ENCODE measurements at places on chromosomes 1 and 21.
A peak's percentile ranks its signal among the peaks of the same experiment; 100 is the strongest.

- no peak for DNase-seq
Observed at GRCh38 chr1:39160703-39161102, 43.8 kb upstream of the MACF1 start.

DNA sequence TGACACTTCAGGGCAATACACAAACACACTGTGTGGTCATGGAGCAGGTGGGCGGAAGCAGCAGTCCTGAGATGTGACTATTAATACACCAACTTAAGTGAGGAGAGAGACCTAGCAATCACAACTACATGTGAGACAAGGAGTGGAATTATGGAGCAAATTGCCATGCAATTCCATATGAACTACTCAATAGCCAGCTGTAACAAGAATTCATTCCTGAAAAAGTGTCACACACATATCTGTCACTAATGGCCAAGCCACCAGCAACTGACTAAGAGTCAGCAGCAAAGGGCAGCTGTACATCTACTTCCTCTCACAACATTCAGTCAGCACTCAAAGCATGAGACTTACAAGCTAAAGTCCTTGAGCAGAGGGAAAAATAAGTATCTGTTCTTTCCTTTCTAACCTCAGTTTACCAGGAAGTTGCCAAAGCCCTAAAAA is 46.2 kb downstream of the GPR3 start:
- DNase-seq = peak; percentile 30

DNA sequence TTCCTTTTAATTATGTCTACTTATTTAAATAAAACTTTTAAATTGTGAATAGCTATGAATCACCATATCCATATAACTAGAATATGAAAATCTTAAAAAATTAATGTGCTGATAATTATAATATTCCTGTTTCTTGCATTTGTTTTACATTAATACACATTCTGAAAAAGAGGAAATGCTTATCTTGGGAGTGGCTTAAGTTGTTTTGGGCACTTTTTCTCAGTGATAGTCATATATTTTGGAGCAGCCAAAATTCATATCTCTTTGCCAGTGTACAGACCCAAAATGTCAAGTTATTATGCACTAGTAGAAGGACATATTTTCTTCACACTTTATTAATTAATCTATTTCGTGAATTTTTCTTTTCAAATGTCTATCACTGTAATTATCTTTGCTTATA is 838.5 kb downstream of the USP25 start:
- DNase-seq = no peak

- no peak for DNase-seq
Observed at GRCh38 chr1:188669728-188670382, 1807.8 kb downstream of the BRINP3 start.

DNA sequence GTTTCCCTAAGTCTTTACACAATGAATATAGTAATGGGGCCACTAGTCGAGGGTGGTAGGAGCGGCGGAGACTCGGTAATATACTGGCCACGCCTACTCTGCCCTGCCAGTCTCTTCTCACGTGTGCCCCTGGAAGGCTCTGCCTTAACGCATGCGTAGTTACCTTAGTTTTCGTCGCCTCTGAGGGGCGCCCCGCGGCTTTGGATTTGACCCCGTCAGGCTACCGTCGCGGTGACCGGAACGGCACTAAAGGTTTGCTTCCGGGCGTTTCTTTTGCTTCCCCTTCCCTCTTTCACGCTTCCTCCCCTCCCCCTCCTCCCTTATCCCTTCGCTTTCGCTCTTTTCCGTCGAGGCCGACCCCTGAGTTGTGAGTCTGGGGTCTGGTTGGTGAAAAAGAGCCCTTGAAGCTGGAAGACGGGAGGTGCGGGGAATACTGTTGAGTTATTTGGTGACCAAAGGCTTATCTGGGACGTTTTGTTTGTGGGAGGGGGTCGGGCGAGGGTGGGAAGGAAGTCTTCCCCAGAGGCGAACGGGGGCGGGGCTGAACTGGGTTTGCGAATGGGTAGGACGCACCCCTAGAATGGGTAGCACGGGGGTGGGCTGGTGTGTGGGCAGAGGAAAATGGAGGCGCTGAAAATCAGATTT is at the start of gene SETDB1:
Gene SETDB1 (plus strand): TSS at position 267 of the 645 bp plus-strand sequence. CDS start 1,352 bp downstream, outside the sequence.
- DNase-seq = peak; percentile 99

DNA sequence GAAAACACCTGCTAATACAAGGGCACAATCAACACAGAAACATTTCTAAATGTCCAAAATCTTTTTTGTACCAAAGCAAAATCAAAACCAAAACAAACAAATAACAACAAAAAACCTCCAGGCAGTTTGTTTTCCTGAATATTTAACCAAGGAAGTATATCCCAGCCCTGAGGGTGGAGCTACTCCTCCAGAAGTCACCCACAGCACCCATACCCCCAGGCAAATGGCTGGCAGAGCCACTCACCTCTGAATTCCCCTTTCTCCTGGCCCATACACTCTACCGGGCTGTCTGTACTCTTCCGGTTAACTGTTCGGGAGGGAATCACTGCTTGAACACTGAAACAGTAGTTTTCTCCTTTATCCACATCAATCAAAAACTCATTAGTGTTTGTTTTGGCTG is 9.5 kb downstream of the F3 start:
- no peak for DNase-seq

- no peak for DNase-seq
Observed at GRCh38 chr1:184366997-184367396, 19.8 kb upstream of the C1orf21 start.

GRCh38 chr1:27760426-27760825 is 12.6 kb upstream of the STX12 start:
- no peak for DNase-seq

GRCh38 chr1:248824701-248825100 is 1.0 kb downstream of the SH3BP5L start:
- DNase-seq = no peak

GRCh38 chr1:183635099-183635605 is 431 bp downstream of the ARPC5 start:
- DNase-seq = no peak

GRCh38 chr1:214475746-214476145 is 75.7 kb downstream of the PTPN14 start:
- no peak for DNase-seq

DNA sequence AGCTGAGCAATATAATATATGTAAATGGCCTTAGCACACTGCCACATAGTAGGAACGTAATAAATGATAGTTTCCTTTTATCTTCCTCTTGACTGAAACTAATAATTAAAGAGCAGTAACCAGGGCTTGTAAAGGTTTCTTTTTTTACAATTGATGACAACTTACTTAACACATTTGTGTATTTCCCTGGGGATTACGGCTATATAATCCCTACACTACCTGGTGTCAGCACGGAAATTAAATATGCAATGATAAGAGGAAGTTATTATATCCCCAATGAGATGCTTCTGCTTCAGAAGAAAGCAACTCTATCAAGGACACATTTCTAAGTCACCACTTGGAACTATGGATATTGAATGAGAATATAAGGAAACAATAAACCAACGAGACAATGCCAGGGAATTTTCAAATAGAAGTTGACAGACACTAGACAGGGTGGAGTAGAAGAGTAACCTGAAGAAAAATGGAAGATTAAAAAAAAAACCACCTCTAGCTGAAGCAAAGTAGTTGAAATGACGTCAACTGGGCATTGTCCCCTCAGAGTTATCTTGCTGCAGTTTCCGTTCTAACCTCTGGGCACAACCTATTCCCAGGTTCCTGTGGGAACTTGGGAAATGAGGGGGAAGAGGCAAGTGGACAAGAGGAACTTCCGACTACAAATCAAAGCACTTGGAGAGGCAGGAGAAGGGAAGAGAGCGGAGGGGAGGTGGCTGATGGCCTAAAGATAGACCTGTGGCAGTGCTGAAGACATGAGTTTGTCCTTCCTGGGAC is 66.5 kb downstream of the PLPP3 start:
- DNase-seq = no peak

GRCh38 chr21:15894596-15894995 is 164.8 kb downstream of the USP25 start:
- DNase-seq = no peak

GRCh38 chr1:35447278-35447677 is 109.9 kb downstream of the KIAA0319L start:
- no peak for DNase-seq

GRCh38 chr1:233707153-233707879 is 93.4 kb downstream of the KCNK1 start:
- peak; percentile 90 for DNase-seq

- DNase-seq = no peak
Observed at GRCh38 chr1:76781447-76781846, 85.8 kb upstream of the ST6GALNAC5 start.

GRCh38 chr1:211939876-211940468 is 95.4 kb downstream of the INTS7 start:
- DNase-seq = peak; percentile 31

DNA sequence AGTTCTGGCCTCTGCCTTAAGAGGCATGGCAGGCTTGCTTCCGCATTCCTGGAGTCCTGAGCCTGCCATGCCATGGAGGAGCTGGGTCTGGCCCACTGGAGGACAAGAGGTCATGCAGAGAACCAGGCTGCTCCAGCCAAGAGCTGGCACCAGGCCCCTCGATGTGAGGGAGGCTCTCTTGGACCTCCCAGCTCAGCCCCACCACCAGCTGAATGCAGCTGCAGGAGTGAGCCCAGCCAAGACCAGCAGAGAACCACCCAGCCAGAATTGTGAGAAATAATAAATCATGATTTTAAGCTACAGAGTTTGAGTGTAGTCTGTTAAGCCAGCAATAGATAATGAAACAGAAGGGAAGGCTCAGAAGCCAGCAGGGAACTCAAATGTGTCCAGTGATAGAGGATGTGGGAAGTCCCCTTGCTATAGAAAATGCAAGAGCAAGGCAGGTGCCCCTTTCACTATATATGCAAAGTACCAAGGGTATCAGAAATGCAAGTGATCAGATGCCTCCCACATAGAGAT is 118.4 kb downstream of the HIVEP3 start:
- no peak for DNase-seq

- peak; percentile 28 for DNase-seq
Observed at GRCh38 chr1:88595355-88596002, 88.6 kb upstream of the PKN2 start.

- no peak for DNase-seq
Observed at GRCh38 chr1:219991511-219991810, 54.8 kb downstream of the EPRS1 start.

GRCh38 chr1:175197531-175197930 is 5.0 kb upstream of the KIAA0040 start:
- DNase-seq = no peak

DNA sequence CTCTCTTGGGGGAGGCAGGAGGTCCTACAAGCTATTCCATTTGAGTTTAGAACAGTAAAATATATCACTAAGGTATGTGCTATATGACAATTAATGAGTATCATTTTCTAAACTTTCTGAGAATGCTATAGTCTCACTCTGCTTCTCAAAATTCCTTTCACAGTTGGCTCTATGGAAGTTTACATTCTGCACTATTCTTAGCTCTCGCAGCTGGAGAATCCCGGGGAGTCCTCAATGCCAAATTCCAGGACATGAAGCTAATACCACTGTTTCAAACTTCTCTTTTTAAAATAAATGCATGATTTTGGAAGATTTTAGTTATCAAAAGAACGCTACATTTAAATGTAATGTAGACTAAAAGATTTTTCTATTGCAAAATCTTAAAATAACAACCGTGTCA is 22.4 kb upstream of the PALMD start:
- DNase-seq = no peak

DNA sequence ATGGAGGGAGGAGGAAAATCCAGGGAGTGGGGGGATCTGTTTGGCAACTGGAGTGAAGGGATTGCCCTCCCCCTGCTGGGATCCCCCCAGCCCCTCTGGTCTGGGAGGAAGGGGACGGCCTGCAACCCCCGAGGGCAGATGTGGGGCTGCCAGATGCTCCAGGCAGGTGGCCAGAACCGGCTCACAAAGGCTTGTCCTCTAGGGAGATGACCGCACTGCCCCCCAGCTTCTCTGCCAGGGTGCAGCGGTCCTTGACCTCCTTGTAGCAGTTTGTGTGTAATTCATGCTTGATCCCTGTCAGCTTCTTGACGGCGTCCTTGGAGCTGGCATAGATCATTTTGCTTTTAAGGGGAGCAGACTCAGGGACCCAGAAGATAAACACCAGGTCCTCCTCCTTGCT is 69.2 kb downstream of the ROR1 start:
- DNase-seq = no peak

- no peak for DNase-seq
Observed at GRCh38 chr1:66589326-66589725, 55.4 kb downstream of the SGIP1 start.

- DNase-seq = no peak
Observed at GRCh38 chr1:77370583-77371306, 88.9 kb downstream of the AK5 start.

DNA sequence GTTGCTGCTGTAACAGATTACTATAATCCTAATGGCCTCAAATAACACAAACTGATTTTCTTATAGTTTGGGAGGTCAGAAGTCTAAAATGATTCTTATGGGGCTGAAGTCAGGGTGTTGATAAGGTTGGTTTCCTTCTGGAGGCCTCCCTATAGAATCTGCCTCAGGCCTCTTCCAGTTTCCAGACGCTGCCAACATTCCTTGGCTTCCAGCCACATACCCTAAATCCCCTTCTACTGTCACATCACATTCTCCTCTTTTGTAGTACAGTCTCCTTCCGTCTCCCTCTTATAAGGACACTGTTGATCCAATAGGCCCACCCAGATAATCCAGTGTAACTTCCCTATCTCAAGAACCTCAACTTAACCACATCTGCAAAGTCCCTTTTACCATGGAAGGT is 145.3 kb upstream of the NCAM2 start:
- DNase-seq = no peak

- no peak for DNase-seq
Observed at GRCh38 chr1:204157962-204158361, 6.1 kb upstream of the ETNK2 start.
